ENCODE measurements at places on chromosomes 4 and X.

GRCh38 chr4:155405059-155405458, 28.3 kb upstream of the MAP9 start:
- no peak for DNase-seq

GRCh38 chr4:87465739-87466366, 43.5 kb downstream of the NUDT9 start:
- DNase-seq: peak; percentile 57

DNA sequence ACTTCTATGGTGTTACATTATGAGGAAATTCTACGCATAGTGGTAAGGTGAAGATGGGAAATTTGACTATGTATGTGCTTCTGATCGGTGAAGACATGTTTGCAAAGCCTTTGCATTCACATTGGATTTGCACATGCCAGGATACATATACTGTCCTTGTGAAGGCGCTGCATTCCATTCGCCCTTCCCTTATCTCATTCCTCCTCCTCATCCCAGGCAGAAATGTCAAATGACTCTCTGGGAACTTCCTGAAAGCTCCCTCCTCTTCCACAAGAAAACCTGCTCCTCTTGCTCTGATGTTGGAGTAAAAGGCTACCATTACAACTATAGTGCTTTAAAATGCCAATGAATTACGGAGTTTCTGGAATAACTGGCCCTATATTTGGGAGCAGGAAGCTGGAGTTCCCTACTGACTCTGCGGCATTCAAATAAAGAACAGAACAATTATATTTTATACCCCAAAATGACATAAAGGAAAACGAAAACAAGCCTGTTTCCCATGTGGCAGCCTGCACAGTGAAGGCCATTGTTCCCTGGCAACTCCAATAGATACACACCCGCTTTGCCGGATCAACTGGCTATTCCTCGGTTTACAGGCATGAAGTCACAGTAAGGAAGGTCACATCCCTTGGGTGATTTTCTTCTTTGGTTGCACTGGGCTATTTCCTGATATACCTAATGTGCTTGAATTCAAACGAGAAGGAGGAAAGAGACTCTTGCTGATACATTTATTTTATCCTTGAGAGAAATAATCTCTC, 84.5 kb downstream of the AREG start:
- no peak for DNase-seq

DNA sequence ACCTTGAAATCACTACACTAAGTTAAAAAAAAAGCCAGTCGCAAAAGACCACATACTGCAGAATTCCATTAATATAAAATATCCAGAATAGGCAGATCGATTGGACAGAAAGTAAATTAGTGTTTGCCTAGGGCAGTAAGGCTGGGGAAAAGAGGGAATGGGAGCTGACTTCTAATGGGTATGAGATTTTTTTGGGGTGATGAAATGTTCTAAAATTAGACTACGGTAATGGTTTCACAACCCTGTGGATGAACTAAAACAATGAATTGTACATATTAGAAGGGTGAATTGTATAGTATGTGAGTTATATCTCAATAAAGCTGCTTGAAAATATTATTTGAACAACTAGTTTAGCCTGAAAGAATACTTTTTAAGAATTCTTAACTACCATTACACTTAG, 6.7 kb upstream of the GPRIN3 start:
- no peak for DNase-seq

DNA sequence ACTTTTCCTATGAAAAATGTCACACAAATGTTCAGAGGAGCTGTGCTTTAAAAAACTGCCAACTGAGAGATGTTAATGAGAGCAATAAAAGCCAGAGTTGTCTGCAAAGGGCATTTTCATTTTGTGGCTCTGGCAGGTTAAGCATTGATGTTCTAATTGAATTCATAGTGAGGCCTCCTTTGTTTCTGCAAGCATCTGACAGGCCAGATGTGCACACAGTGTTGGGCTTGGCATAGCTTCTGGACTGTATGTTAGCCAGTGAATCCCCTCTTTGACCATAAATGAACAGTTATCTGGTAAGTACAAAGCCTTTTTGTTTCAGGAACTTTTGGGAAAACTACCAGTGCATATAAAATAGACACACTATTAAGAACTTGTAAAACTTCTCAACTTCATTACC, 81.9 kb downstream of the JADE3 start:
- DNase-seq: no peak

- peak; percentile 75 for DNase-seq
Measured at GRCh38 chr4:39613093-39613656, 25.5 kb downstream of the SMIM14 start.

- peak; percentile 1 for DNase-seq
Measured at GRCh38 chr4:106569146-106570031, 200.8 kb upstream of the GIMD1 start.

- DNase-seq: no peak
Measured at GRCh38 chr4:166399021-166399420, 526.0 kb downstream of the TLL1 start.

DNA sequence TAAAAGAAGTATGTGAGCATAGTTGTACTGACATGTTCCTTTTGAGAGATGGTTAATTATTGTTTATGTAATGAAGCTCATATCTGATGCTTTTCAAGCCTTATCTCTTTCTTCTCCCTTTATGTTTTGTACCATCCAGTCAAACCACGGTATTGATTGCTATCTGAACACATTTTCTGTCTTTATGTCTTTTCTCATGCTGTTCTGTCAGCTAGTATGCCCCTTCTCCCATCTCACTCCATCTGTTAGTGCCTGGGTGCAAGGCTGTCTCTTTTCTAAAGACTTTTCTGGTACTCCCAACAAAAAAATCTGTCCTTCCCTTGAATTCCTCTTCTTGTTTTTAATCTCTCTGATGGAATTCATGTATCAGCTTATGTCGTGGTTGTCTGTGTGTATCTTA, 883.8 kb upstream of the IGFBP7 start:
- DNase-seq: no peak
